ENCODE measurements at places on chromosomes 7 and 10.

DNA sequence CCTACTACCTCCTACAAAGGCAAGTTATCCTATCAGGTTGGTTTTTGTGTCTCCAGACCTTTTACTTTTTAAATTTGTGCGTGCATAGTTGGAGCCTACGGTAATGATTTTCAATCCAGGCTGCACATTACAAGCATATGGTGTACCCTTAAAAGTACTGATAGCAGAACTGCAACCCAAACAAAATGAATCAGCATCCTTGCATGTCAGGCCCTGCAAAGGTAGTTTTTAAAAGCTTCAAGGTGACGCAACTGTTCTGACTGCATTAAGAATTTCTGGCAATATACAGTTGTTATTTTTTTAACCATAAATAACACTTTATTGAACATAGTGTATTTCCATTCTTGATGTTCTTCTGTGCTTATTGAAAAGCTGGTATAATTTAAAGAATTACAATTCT, 28.9 kb downstream of the GNAT3 start:
- no peak for DNase-seq

GRCh38 chr7:48183370-48183743, 12.1 kb downstream of the ABCA13 start:
- no peak for DNase-seq

DNA sequence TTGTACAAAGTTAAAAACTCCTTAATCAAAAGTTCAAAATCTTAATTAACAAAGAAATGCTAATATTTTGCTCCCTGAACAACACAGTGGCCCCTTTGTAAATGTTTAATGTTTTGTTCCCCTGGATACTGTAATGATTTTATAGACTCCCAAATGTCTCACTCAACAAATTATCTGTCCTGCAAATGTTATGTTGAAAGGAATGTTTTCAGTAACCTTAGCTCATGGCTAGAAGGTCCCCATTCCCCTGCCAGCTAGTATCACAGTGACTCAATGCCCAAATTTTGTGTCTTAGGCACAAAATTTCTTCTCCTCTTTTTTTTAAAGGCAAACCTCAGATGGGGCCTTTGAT, 298.9 kb downstream of the ELMO1 start:
- no peak for DNase-seq

DNA sequence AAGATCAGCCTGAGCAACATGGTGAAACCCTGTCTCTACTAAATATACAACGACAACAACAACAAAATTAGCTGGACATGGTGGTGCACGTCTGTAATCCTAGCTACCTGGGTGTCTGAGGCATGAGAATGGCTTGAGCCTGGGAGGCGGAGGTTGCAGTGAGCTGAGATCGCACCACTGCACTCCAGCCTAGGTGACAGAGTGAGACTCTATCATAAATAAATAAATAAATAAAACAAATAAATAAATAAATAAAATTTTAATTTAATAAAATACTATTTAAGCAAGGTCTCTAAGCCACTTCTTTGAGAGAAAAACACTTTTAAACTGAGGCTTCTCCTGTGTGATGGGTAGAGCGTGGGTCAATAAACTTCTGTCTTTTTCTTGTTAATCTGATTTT, 38.3 kb downstream of the MICU1 start:
- no peak for DNase-seq

DNA sequence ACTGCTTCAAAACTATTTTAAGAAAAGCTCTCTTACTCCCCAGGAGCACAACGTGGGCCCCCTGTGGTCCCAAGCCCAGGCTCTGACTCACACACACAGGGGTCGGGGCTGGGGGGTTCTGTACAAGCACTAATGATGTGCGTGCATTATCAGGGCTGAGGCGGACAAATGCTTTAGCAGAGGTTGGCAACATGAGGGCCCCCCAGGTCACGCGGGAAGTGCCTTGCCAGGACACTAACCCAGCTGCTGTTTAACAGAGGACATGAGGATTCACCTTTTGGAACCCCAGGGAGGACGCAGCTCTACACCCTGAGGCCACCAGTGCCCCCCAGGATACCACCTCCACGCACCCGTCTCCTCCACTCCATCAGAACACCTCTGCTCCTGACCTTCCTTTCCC, 342.8 kb downstream of the DNAJB6 start:
- no peak for DNase-seq

- DNase-seq = no peak
These were observed 31.7 kb upstream of the ANKRD2 start for GRCh38 chr10:97540669-97541500.

- DNase-seq = no peak
These were observed 19.0 kb downstream of the MSRB2 start for GRCh38 chr10:23114228-23114850.

DNA sequence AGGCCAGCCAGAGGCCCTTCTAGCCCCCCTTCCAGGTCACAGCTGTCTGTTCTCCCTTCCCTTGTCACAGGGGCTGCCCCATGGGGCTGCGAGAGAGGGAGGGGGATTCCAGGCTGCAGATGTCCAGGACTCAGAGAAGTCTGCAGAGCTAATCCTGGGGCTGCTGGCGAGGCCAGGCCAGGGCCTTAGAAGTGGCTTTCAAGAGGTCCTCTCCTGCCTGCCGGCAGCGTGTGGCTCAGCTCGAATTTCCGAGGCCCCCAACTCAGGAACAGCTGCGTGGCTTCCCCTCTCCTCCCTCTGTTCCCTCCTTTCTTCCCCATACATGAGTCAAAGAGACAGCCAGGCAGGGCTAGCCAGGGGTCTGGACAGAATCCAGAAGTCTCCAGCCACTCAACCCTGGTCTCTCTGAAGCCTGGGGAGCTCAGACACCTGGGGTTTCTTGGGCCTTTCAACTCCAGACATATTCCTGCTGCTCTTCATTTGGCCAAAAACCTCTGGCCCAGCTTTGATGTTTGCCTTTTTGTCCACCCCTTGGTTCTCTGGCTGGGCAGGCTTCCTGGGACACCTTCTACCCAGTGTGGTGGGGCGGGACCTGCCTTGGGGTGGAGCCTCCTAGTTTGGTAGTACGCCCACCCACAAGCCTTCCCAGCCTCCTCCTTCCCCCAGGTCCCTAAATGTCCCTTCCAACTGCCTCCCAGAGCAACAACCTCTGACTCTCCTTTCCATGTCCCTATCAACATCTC, 21.8 kb upstream of the EIF5AL1 start:
- no peak for DNase-seq

- DNase-seq = no peak
These were observed 28.9 kb upstream of the EZH2 start for GRCh38 chr7:148912758-148913541.

DNA sequence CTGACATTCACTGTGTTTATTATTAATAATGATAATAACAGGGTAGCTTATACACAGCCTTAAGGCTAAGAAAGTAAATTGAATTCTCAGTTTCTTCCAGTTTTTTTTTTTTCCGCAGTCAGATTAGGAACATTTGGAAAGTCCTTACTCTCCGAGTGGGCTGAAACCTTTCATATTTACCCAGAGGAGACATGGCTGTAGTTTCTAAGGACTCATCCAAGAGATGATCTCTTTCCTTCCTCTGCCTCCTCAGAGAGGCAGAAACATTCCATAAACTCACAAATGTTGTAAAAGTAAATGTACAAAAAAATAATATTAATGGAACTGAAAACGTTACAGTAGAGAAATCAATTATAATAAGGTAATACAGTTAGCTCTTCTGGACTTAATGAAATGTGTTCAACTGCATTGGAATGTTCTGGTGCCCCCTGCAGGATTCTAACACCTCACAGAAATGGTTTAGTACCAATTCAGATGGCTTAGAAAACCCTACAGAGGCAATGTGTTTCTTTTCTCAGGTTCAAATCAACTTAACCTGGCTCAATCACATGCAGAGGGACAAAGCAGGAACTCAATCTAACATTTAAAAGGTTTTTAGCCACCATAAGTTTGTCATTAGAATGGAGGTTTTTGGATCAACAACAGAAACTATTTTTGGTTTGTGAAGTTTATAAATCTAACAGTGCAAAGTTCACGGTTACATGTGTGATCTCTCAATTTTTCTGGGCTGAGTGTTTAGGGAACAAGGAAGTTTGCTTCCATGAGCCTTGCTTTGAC, 71.7 kb downstream of the ICA1 start:
- DNase-seq = peak; percentile 53

- DNase-seq = no peak
These were observed 1.2 kb downstream of the YWHAG start for GRCh38 chr7:76357475-76358010.

GRCh38 chr7:70006261-70006920, 408.1 kb downstream of the AUTS2 start:
- DNase-seq = no peak

DNA sequence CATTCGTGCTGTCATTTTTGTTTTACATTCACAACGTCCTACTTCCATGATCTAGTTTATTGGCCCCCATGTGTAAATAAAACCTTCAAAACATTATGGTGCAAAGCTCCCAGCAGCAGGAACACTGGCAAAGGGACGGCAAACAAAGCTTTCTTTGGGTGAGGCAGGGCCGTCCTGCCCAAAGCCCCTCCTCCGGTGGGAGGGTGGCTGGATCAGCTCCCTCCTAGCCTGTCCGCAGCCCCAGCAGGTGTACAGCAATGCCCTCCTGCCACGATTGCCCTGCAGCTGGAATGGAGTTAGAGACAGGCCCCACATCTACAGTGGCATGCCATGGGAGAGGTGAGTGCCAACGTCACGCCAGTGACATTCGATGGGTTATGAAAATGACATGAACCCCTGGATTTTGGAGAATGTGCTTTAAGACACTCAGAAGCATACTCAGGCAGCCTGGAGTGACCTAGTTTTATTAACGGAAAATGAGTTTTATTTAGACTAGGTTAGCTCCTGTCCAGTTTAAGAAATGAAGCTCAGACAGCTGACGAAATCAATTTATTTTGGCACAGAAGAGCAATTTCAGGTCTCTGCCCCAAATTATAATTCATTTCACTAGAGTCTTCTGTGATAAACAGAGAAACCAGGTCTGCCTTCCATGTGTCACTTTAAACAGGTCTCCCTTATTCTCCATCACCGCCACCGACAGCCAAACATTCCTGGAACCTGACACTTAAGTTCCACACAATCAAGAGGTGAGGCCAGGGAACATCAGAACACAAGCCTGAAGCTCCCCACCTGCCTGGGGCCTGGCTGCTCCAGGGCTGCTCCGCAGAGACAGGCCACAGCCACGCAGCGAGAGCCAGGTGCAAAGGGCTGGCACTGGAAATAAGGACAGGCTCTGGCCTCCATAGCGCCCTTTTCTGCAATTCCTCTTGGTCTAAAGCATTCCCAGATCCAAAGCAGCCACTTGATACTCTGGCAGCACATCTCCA, 50.1 kb downstream of the VOPP1 start:
- DNase-seq = no peak

DNA sequence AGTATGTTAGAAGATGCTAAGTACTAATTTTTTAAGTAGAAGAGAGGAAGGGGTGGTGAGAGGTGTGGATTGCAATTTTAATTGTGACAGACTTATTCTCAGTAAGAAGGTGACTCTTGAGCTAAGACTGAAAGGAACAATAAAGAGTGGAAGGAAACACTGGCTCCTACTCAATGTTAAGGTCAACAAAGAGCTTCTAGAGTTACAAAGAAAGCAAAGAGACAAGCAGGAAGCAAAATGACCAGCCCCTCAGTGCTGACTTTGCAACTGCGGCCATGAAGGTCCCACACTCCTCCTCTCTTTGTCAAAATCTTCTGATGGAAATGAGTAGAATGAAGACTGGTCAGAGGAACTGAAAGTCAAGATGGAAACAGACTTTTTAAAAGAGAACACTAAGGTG, 79.9 kb upstream of the FOXI2 start:
- no peak for DNase-seq

DNA sequence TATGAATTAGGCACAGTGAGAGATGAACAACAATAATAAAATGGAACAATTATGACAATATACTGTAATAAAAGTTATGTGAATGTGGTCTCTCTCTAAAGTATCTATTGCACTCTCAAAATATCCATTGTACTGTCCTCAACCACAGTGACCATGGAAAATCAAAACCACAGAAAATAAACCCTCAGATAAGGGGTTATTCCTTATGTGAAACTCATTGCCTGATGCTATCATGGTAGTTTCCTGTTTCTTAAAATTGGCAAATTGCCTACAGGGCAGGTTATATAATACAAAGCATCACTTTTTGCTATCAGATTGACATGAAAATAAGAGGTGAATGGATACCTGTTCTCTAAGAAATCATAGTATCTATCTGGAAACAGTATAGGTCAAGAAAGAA, 3.8 kb downstream of the MCM10 start:
- DNase-seq = no peak

- no peak for DNase-seq
These were observed 608.3 kb downstream of the SH2D4B start for GRCh38 chr10:81145975-81146374.

GRCh38 chr7:4073052-4073451, 609.0 kb upstream of the FOXK1 start:
- DNase-seq = no peak

GRCh38 chr10:132655735-132656134, 118.1 kb downstream of the INPP5A start:
- no peak for DNase-seq

GRCh38 chr7:10222976-10223375, 750.7 kb upstream of the PHF14 start:
- DNase-seq = no peak

GRCh38 chr10:78336402-78336791, 302.7 kb downstream of the RPS24 start:
- DNase-seq = no peak

DNA sequence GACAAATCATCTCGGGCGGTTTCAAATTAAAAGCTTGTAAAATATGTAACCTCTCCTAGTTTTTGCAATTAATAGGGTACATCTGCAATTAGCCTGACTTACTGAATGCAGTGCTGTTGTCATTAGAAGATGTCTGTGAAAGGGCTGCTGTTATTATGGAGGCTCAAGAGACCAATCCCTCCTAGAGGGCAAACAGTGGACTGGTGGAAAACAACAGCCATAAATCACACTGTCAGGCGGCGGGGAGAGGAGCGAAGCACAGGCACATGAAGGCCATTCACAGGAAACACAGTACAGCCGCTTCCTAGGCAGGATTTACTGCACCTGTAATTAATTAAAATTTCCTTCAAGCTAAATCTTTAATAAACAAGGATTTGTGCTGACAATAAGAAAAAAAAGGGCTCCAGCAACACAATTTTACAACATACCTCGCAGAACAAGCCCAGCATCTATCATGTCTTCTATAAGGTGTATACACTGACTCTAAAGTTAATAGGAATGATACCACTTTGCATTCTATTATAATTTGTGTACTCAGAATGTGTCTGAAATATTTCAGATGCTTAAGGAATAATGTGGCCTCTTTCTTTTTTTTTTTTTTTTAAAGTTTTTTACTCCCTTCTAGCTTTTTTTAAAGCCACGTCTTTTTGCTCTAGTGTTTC, 50.7 kb downstream of the ERCC6 start:
- DNase-seq = no peak

GRCh38 chr7:103887853-103888602, 101.4 kb downstream of the RELN start:
- DNase-seq = no peak

DNA sequence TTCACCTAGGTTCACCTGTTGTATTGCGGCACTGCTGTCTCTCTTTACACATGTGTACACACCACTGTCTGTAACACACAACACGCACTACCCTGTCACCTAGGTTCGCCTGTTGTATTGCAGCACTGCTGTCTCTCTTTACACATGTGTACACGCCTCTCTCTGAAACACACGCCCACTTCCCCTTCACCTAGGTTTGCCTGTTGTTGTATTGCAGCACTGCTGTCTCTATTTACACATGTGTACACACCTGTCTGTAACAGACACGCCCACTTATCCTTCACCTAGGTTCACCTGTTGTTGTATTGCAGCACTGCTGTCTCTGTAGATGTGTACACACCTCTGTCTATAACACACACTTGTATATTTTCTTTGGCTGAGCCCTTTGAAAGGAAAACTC, 51.5 kb downstream of the WDR37 start:
- no peak for DNase-seq

GRCh38 chr7:117672453-117672852, 192.6 kb downstream of the CFTR start:
- DNase-seq = no peak

Measured in stimulated activated CD8-positive, alpha-beta memory T cell treated with anti-CD3 and anti-CD28 coated beads, Interleukin-4, amount 100 ng/mL, for 1 hour (primary cell).